ENCODE measurements at places on chromosomes 12 and 14.

- no peak for DNase-seq
Measured at GRCh38 chr12:124923905-124924734, 9.7 kb upstream of the UBC start.

DNA sequence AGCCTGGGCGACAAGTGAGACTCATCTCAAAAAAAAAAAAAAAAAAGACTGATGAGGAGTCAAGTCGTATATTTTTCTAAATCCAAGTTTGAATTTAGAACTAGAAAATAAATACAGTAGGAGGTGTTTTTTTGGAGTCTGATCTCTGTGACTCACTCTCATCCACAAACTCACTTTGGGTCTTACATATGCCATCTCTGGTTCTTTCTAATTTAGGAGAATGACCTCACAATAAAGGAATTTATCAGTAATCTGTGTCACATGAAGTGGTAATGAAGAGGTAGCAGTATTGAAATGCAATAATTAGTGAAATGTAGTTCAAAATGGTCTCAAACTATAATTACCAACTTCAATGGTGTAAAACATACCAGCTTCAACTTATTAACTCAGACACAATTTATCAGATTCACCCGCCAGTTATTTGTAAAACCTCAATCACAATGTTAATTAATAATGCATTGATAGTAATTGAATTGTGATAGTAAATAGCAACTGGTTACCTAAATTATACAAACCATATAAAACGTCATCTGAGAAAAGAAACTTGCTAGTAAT is 4.4 kb upstream of the CFL2 start:
- no peak for DNase-seq

GRCh38 chr12:7782055-7782454 is 7.1 kb upstream of the NANOG start:
- DNase-seq, result no peak

- no peak for DNase-seq
Measured at GRCh38 chr14:64704743-64705380, 638 bp downstream of the PLEKHG3 start.

Data from DMS79 (cell line).